NCI-H1105 (cell line): ENCODE measurements at places on chromosomes 16 and 17.

GRCh38 chr17:9512323-9513168 is 63.1 kb downstream of the STX8 start:
- no peak for DNase-seq

GRCh38 chr16:82460766-82461165 is 166.0 kb upstream of the CDH13 start:
- no peak for DNase-seq

GRCh38 chr16:28946681-28947080 is 4.1 kb upstream of the NFATC2IP start:
- no peak for DNase-seq

- DNase-seq, result no peak
Measured at GRCh38 chr17:8542599-8543502, 87.7 kb downstream of the MYH10 start.

DNA sequence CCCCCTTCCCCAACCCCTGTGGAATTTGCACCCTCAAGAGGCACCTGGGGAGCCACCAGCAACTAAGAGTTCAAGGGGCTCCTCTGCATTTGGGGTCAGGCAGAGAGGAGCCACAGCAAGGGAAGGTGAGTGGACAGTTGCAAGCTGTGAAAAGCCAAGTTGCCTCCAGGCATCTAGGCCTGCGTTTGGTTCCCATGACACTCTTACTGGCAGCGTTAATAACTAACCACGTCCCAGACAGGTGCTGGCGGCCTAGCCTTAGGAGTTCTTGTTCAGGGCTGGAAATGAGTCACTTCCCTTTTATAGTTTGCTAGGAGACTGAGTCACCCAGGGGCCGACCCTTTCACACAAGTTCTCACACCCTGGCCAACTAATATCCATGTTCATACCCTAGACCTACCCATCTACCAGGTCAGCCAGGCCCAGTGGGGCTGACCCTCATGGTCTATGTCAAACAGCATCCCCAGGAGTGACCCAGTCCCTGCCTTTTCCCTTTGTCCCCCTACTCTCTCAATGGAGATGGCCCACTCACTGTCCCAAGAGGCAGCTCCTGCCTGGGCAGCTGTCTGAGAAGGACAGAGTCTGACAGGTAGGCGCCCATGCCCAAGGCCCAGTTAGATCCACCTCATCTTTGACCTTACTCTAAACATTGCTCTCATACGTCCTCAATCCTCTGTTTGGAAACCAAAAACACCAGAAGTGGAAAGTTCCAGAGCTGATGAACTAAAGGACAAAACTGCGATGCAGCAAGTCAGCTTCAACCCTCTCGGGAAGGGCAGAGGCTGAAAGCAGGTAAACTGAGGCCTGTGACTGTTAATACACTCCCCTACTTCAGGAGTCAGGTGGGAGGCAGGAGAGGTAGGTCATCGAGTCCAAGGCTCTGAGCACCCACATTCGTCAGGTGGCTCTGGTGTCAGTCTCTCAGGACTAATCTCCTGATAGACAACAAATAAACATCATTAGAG is 300.6 kb downstream of the SOX9 start:
- DNase-seq, result no peak

GRCh38 chr16:89095491-89095951 is 1.9 kb downstream of the ACSF3 start:
- DNase-seq, result no peak

GRCh38 chr16:55821210-55821609 is 11.7 kb downstream of the CES1 start:
- no peak for DNase-seq

DNA sequence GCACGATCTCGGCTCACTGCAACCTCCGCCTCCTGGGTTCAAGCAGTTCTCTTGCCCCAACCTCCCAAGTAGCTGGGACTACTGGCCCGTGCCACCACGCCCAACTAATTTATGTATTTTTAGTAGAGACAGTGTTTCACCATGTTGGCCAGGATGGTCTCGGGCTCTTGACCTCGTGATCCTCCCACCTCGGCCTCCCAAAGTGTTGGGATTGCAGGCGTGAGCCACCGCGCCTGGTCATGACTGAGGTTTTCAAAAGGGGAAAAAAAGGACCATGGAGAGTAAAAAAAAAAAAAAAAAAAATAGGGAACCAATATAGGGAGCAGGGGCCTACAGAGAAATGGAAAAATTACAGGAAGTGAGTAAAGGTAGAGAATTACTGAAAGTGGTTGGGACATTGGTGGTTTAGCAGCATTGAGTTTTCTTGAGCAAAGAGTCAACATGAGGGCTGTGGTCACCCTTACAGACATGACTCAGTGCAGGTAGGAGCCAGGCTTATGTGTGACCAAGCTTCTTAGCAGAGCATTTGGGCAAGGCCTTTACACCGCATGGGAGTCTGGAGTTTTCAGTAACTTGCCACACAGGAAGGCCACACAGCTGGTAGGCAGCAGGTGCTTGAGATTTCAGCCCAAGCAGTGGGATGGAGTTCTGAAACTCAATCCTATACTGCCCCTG is 447.3 kb downstream of the HS3ST3B1 start:
- no peak for DNase-seq

- DNase-seq, result no peak
Measured at GRCh38 chr17:4307179-4307930, 43.6 kb upstream of the ANKFY1 start.

DNA sequence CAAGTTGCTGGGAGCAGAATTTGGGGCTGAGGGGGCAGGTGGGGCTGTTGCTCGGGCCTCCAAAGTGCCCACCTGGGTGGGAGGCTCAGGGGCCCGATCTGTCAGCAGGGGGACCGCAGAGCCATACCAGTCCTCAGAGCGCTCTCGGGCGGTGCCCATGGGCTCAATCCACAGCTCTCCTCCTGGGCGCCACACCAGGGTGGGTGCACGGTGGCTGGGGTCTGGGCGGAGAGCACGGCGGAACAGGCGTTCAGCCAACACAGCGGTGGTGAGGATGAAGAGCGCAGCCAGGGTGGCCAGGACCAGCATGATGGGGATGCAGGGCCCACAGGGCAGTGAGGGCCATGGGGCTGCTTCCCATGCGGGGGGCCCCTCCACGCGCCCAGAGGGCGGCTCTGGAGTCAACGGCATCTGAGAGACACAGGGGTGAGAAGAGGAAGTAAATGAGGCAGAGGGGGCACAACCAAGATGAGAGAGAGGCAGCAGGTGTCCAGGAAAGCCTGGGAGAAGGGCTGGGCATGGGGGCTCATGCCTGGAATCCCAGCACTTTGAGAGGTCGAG is 1.2 kb downstream of the C16orf54 start:
- DNase-seq, result no peak

DNA sequence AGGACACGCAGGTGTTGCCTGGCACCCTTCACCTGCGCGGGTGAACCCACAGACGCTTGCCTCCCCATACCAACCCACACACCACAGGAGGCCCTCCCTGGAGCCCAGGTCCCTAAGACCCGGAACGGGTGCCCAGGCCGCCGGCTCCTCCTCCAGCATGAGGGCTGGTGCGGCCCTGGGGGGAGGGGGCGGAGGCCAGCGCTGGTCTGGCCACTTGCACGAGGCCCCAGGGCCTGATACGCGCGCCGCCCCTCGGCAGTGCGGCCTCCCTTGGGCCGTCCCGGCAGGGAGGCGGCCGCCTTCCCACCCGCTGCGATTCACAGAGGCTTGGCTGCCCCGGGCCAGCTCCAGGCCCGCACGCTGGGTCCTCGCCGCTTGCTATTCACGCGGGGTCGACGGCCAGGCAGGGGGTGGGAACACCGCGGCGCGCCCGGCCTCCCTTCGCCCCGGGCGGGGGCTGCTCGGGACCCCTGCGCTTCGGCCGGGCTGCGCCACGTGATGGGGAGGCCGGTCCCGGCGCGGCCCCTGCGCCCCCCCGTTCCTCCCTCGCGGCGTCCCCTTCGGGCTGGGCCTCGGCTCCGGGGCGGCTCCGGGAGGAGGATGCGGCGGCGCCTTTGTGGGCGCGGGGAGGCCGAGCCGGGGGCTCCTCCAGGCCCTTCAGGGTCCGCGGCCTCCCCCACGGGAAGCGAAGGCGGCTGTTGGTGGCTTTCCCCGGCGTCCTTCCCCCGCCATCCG is 685 bp downstream of the FASN start:
- no peak for DNase-seq

GRCh38 chr17:42924891-42925290 is 24.3 kb downstream of the G6PC1 start:
- DNase-seq, result no peak

DNA sequence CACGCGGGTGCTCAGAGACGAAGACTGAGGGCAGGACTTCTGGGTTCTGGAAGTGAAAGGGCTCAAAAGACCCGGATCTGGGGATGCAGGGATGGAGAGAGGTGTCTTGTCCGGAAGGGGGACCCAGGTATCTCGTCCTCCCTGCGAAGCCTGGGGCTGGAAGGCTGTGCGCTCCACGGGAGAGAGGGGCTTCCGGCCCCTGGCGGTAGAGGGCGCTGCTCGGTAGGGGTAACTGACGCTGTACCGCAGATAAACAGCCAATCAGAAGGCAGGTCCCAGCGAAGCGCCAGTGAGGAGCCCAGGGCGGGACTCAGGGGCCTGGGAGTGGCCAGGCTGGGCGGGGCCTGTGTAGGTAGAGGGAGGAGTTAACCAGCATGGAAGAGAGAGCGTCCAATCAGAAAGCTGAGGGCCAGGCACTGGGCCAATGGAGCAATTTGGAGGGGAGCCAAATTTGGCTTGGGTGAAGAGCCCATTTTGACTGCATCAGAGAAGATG is 804 bp downstream of the TGFB1I1 start:
- DNase-seq, result peak; percentile 39

DNA sequence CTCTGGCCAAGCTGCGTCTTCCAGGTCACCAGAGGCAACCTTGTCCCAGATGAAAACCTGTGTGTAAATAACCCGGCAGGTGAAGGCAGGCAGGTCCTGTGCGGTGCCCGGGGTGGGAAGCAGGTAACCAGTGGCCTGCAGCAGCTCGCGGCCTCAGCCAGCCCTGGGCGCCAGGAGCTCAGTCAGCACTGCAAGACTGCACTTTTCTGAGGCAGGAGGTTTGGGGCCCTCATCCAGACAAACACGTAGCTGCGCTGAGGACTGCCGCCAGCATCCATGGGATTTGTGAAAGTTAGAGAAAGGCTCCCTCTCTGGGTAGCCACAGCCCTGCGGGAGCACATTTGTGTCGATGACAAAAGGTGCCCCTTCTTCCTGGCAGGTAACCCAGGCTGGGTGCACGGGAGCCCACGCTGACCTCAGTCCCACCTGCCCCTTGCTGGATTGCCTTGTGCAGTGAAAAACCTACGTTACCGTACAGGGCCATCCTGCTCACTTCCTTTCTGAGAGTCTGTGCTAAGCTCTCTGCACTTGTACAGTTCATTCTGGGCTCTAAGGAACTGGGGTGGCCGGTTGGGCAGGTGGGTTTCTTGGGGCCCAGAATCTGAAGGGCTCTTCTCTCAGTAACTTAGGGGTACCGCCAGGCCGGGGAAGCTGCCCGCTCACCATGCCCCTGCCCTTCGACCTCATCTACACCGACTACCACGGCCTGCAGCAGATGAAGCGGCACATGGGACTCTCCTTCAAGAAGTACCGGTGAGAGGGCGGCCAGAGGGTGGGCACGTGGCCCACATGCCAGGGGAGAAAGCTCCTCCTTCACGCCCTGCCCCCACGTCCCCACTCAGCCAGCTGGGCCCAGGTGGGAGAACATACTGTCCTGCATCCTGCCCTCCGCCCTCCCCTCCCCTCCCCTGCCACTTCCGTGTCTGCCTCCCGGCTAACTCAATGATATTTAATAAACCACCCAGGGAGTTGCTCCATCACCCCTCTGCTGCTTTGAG is 56.4 kb downstream of the MGAT5B start:
- no peak for DNase-seq

GRCh38 chr17:72465191-72466024 is 344.6 kb downstream of the SOX9 start:
- DNase-seq, result peak; percentile 60

- DNase-seq, result no peak
Measured at GRCh38 chr17:14859542-14859941, 405.6 kb downstream of the PMP22 start.

DNA sequence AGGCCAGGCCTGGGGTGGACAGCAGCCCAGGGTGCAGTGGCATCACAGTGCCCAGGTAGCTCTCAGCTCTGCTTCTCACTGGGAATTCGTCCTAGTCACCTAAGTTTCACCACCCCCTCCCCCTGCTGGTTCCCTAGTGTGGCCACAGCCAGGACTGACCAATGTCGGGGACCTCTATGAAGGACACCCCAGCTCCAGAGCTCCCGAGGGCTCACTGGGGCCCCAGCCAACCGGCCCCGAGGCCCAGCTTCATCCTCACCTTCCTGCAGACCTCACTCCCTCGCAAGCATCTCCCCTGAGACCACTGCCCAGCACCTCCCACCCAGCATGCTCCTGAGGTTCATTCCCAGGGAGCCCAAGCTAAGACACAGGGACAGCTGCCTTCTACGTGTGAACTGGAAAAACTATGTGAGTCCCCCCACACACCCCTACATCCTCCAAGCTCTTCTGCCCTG is 4.9 kb downstream of the SPPL2C start:
- no peak for DNase-seq

DNA sequence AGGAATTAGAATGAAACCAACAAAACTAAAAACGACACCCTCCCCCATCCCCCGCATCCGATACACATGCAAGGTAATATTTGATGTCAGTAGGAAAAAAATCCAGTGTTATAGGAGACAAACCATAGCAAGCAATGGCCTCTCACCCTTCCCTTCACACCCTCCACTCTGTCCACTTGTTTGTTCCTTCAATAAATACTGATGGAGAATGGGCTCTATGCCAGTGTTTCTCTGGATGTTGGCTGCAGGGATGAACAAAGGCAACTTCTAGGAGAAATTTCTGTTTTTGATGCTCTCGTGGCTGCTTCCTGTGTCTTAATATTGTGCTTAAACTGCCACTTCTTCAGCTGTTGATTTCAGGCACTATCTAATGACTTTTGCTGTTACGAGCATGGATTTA is 98.8 kb downstream of the WWOX start:
- DNase-seq, result no peak

- peak; percentile 77 for DNase-seq
Measured at GRCh38 chr16:12340151-12340733, 363.7 kb downstream of the SNX29 start.

DNA sequence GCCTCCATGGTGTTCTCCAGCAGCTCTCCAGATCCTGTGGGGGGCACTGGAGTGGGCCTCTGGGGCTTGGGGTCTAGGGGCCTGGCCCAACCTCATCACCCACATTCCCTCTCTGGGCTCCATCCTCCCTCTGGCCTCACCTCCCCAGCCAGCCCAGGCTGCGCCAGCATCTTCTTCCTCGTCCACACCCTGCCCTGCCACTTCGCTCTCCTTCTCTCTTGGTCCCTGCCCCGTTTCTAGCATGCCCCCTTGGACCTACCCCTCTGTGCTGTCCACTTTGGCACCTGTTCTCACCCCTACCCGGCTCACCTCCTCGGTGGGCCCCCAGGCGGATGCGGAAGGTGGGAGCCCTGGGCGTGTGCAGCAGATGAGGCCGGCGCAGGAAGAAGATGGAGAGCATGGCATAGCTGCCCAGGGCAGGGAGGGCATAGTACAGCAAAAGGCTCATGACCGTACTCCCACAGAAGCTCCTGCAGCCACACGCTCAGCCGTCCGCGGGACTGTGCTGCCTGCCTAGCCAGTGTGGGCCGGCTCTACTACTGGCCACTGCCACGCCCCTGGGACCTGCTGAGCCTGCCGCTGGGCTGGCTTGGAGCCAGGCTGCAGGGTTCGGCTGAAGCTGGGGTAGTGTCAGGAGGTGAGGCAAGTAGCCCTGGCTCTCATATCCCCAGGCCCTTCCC is at the start of gene GDPD3:
Gene GDPD3 (minus strand): TSS at position 507 of the 680 bp plus-strand sequence. CDS start 59 bp downstream, at position 448.
- DNase-seq, result no peak
